ENCODE measurements at places on chromosomes 7 and 10.
A peak's percentile ranks its signal among the peaks of the same experiment; 100 is the strongest.

- peak; percentile 36 for DNase-seq
Observed at GRCh38 chr7:85829817-85830432, 643.1 kb upstream of the SEMA3D start.

DNA sequence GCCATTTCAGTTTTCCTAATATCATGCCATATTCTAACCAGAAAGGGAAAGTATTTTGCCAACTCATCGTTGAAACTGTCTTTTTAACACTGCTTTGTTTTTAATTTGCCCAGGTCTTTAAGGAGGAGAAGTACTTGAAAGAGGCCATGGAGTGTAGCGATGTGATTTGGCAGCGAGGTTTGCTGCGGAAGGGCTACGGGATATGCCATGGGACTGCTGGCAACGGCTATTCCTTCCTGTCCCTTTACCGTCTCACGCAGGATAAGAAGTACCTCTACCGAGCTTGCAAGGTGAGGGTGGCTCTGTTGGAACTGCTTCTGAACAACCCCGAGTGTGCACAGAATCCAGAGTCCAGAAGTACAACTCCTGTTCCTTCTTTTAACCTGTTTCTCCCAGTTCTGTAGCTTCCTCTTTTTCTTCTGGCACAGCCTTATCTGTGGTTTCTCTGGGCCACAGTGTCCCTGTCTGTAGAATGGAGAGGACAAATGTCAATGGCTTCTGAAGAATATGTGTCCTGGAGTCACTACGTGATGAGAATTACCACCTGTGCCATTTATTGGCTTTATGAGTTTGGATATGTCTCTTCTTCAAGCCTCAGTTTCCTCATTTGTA lies 60.1 kb downstream of the LANCL2 start:
- DNase-seq: peak; percentile 21

GRCh38 chr10:44398747-44399658 lies 14.1 kb upstream of the CXCL12 start:
- no peak for DNase-seq

- no peak for DNase-seq
Observed at GRCh38 chr7:105461518-105461917, 60.6 kb downstream of the PUS7 start.

DNA sequence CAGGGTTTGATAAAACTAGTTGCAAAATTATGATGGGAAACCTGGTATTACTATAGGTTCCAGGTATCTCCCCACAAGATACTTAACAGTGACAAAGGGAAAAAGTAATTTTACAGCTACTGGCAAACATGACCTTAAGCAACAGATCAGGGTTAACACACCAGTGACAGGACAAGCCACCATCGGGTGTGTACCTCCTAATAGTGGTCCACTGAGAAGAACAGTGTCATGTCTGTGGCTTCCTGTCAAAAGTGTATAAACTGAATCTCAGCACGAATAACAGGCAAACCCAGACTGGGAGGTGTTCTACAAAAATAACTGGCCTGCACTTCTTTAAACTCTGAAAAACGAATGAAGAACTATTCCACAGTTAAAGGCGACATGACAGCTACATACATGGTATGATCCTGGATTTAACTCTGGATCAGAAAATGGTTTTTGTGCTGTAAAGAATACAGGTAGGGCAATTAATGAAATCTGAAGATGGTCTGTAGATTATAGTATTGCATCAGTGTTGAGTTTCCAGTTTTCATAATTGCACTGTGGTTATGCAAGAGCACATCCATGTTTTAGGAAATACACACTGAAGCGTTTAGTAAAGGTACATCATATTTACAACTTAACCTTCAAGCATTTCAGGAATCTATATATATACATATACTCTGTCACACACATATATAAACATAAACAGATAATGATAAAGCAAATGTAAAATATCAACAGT lies 32.0 kb upstream of the ARMS2 start:
- DNase-seq: no peak

DNA sequence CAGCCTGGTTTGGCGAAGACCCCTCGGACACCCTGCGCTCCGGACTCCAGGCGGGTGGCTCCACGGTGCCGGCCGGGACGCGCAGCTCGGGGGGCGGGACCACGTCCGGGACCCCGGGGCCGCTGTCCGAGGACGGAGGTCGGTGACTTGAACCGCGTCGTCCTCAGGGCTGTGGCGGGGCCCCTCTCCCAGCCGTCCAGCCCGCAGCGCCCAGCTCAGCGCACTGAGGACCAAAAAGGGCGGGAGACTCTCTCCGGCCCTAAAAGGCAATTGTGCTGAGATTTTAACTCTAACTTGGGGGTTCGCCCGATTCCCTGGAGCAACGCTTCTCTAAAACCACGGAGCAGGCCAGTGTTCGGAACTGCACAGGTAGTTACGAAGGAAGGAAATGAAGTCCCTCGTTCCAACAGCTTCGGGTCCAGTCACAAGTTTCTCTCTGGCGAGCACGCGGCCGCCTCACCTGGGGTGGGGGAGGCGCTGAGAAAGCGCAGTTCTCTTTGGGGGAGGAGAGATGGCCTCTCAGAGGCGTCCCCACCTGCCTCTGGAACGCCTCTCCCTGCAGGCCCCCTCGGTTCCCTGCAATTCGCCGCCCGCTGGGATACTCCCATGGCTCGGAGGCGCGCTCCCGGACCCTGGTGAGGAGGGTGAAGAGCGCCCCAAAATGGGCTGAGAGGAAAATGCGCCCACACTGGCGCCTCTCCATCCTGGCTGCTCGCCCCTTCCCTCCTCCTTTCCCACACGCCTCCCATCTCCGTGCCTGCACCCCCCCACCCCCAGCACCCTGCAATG lies 352.7 kb downstream of the DNAJB6 start:
- no peak for DNase-seq

GRCh38 chr10:28684157-28684985 lies 7.0 kb downstream of the BAMBI start:
- no peak for DNase-seq

- DNase-seq: no peak
Observed at GRCh38 chr7:135383525-135384175, 126.3 kb downstream of the CNOT4 start.

- no peak for DNase-seq
Observed at GRCh38 chr10:112269266-112269665, 13.9 kb upstream of the TECTB start.

- DNase-seq: no peak
Observed at GRCh38 chr7:144414815-144415214, 11.3 kb upstream of the NOBOX start.

DNA sequence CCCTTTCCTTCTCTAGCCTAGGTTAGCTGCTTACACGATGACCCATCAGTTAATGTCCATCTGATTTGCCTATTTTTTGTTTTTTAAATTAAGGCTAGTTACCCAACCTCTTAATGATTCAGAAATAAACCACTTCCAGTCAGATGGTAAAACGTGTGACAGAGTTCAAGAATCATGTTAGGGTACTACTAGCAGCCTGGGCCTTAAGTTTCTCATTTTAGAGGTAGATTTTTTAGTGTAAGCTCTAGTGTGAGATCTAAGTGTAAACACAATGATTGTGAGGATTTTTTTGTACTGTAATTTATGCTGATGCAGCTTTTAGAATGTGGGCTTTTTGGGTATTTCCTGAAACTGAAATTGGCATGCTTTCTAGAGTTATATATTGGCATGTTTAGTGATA lies 130.0 kb downstream of the CDK14 start:
- DNase-seq: no peak

DNA sequence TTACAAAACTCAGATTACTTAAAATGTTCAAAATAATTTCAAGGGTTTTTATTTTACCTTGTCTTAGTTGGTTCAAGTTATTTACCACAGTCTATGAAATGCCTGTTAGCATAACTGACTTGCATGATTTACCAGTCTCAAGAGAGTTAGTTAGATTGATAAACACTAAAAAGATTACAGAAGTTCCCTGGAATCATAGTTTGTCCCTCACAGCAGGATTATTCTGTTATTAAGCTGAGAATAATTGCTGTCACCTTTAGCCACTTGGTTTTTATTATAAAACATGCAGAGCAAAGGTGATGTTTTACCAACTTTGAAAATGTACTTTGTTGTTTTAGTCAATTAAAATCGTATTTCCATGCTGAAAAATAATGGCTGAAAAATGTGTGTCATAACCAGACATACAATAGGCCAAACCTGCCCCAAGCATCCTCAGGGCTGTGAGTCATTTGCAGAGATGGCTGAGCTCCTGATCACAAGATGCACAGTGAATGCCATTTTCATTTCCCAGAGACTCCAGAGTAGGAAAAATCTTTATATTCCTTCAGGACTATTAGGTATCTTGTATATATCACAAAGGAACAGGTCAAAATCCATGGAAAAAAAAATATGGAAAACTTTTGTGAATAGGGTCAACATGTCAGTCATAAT lies 87.8 kb upstream of the DKK1 start:
- no peak for DNase-seq

DNA sequence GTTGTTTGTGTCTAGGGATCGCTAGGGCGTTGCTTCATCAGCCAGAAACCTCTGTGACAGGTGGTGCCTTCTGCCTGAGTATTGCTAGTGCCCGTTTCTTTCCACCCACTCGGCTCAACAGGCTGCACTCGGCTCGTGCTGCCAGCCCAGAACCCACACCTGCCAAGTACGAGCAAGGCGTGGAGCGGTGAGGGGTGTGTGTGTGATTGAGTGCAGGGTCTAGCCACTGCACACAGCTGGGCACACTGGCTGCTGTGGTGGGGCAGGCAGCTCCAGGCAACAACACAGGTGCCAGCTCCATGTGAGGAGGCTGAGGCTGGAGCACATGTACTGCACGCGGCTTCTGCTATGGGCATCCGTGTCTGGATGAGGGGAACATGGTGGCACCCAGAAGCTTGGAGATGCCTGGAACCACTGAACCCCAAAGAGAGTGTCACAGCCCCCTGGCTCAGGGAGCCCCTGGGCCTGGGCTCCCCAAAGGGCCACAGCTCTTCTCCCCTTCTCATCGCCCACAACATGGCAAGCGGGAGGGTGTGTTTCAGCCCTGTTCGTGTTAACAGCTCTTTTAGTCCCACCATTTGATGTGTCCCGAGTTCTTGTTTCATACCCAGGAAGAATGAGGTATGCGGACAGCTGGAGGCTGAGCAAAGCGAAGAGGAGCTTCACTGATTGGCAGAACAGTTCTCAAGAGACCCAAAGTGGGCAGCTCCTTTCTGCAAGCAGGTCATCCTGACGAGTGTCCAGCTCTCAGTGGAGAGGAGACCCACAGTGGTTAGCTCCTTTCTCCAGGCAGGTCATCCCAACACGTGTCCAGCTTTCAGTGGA lies 78.1 kb downstream of the HDAC9 start:
- DNase-seq: no peak

DNA sequence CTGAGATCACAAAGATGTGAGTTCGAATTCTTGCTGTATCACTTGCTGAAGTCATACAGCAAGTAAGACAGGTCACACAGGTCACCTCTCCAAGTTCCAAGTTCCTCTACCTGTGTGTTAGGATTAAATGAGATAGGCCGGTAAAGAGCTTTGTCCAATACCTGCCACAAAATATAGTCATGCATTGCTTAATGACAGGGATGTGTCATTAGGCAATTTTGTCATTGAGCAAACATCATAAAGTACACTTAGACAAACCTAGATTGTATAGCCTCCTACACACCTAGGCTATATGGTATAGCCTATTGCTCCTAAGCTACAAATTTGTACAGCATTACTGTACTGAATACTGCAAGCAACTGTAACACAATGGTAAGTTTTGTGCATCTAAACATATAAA lies 469.4 kb downstream of the KCNMA1 start:
- DNase-seq: no peak

- no peak for DNase-seq
Observed at GRCh38 chr7:136865236-136865635, 3.2 kb upstream of the CHRM2 start.

GRCh38 chr7:48170506-48170905 lies 752 bp upstream of the ABCA13 start:
- peak; percentile 72 for DNase-seq

GRCh38 chr10:34880817-34881216 lies 65.7 kb upstream of the PARD3 start:
- no peak for DNase-seq

- no peak for DNase-seq
Observed at GRCh38 chr7:25758559-25758958, 393.4 kb upstream of the NFE2L3 start.

DNA sequence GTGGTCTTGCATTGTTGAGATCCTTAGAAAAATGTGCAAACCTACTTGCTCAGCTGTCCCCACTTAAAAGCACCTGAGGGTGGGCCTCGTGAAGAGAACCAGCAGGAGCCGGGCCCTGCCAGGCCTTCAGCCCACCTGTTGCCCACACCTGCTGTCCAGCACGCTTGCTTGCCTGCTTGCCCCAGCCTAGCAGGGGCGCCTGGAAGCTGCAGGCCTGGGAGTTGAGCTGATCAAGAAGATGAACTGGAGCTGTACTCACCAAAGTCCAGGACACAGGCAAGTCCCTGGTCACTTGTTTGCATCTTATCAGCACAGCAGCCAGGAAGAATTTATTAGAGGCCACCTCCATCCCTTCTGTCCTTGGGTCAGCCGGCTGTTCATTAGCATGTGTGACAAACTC lies 23.2 kb downstream of the CYP26A1 start:
- DNase-seq: no peak

GRCh38 chr7:158648168-158648567 lies 56.4 kb downstream of the NCAPG2 start:
- no peak for DNase-seq

- no peak for DNase-seq
Observed at GRCh38 chr10:119417852-119418251, 124.7 kb downstream of the RGS10 start.

- DNase-seq: no peak
Observed at GRCh38 chr7:31633467-31633866, 53.5 kb upstream of the PPP1R17 start.

GRCh38 chr7:111363099-111363498 lies 199.2 kb downstream of the IMMP2L start:
- no peak for DNase-seq

DNA sequence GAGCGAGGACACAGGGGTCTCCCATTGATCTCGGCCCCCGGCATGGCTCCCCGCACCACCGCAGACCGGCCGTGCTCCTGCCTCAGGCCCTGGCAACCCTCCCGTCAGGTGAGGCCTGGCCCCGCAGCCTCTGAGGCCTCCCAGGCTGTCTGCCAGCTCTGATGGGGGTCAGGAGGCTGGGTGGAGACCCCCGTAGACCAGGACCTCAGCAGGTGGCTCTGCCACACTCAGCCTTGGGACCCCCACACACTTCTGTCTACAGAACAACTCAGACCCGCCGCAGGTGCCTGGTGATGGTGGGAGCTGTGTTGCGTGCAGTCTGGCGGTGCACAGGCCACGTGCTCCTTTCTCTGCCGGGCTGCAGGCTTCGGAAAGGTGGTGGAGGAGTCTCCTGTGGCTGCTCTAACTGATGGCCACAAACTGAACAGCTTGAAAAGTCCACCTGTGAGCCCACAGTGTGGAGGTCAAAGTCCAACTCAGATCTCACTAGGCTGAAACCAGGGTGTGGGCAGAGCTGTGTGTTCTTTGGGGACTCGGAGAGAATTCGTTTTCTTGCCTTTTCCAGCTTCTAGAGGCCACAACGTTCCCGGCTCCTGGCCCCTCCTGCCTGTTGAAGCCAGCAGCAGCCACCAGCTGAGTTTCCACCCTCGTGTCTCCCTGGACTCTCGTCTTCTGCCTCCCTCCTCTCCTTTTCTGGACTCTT lies 62.5 kb downstream of the PWWP2B start:
- no peak for DNase-seq

DNA sequence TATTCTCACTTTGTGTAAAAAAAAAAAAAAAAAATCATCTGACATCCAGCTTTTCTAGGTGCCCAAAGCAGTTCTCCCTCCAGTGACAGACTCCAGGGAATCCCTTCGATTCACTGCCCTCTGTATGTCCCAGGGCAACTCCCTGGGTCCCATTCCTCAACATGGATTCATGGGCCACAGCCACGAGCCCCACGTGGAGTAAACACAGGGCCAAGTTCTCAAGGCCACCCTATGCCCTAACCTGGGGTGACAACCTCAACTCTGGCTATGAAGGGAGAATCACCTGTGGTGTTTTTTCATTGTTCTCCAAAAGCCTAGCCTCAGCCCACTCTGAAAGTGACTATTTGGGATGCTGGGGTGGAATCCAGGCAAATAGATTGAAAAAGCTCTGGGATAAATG lies 3.4 kb downstream of the BNIP3 start:
- DNase-seq: no peak

Measured in hematopoietic multipotent progenitor cell (in vitro differentiated cells).